A549 treated with Mapracorat at 1 μM for 4 hours (cell line): ENCODE measurements at places on chromosomes 6 and 20. TPM values are rescaled to one million over a fixed set of nuclear protein-coding genes. Genes with fewer than 3 reads are reported as not detected.

GTSF1L gene
- not detected in 5 replicates for total RNA-seq

ZNF334 gene
- not detected in 5 replicates for total RNA-seq

SH3BGRL2 gene
- 0.19 to 0.34 TPM (median 0.26 TPM) in 5 replicates for total RNA-seq

BPI gene
- total RNA-seq, result not detected in 5 replicates

EPHA7 gene
- 0.04 to 0.10 TPM (median 0.09 TPM) in 5 replicates for total RNA-seq

EYS gene
- total RNA-seq, result 0.02 to 0.18 TPM (median 0.15 TPM) in 3 of 5 replicates, not detected in the others

CRIP3 gene
- total RNA-seq, result 0.39 to 0.51 TPM (median 0.43 TPM) in 5 replicates

ZNF831 gene
- not detected in 5 replicates for total RNA-seq

TMEM242 gene
- 5.8 to 8.7 TPM (median 6.4 TPM) in 5 replicates for total RNA-seq

IL17A gene
- total RNA-seq, result not detected in 5 replicates

KHDRBS2 gene
- total RNA-seq, result not detected in 5 replicates

CDH4 gene
- total RNA-seq, result 6.4 to 8.6 TPM (median 7.2 TPM) in 5 replicates

IMPG1 gene
- total RNA-seq, result not detected in 5 replicates

TSPYL4 gene
- total RNA-seq, result 2.6 to 3.6 TPM (median 3.3 TPM) in 5 replicates

RIMS1 gene
- not detected in 5 replicates for total RNA-seq

SSTR4 gene
- 0.18 to 0.48 TPM (median 0.28 TPM) in 5 replicates for total RNA-seq

SNHG17 gene
- 182 to 203 TPM (median 187 TPM) in 5 replicates for total RNA-seq

NKAPL gene
- total RNA-seq, result not detected in 5 replicates

SDHAF4 gene
- 2.9 to 5.4 TPM (median 4.1 TPM) in 5 replicates for total RNA-seq
